Activated T-helper 2 cell treated with anti-CD3 and anti-CD28 coated beads, Interferon-gamma antibody, Interleukin-2, Interleukin-4, amounts not matched to agents 10 μg/mL and 5 μg/mL and 100 μg/mL, durations not matched to agents 14 hours and 24 hours and 36 hours (primary cell): ENCODE measurements at places on chromosomes 12 and 14. TPM values are rescaled to one million over a fixed set of nuclear protein-coding genes. Genes with fewer than 3 reads are reported as not detected.
A peak's percentile ranks its signal among the peaks of the same experiment; 100 is the strongest.

KLHL33 gene
- total RNA-seq, result 0.07 TPM in 1 of 2 replicates, not detected in the other

SAMD4A gene
- 4.3 and 5.1 TPM in 2 replicates for total RNA-seq

EIF2S3B gene
- total RNA-seq, result 0.48 and 0.52 TPM in 2 replicates

AKAP3 gene
- total RNA-seq, result 0.55 and 0.71 TPM in 2 replicates

DNA sequence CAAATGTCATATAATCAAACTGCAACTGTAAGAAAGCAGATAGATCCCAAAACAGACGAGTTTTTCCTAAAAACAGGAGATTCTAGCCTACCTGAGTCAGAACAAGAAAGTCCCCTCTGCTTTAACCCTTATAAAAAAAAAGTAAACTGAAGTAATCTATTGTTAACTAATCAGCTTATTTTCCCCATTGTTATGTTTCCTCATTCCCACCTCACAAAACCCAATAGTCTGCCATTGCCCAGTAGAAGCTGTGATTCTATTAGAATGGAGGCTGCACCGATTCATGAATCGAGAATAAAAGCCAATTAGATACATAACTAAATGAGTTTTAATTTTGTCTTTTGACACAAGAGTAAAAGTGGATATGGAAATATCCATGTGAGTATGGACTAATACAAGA is 115.4 kb downstream of the MED13L start:
- DNase-seq, result no peak

DNA sequence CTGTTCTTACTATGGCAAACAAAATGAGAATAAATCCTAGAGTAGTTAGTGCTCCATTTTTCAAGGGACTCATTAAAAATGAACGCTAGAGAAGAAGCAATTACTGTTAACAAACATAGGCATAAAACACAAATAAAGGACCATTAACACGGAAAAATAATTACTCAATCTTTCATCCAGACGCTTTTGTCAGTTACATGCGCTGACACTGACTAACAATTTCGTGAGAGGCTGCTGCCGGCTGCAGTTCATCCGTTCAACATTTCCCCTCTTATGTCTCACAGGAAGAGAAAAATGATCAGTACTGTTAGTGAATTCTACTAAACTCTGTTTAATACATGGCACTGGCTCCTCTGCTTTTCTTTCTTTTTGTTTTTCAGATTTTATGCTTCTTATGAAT is 472.7 kb upstream of the FLRT2 start:
- DNase-seq, result no peak

DNA sequence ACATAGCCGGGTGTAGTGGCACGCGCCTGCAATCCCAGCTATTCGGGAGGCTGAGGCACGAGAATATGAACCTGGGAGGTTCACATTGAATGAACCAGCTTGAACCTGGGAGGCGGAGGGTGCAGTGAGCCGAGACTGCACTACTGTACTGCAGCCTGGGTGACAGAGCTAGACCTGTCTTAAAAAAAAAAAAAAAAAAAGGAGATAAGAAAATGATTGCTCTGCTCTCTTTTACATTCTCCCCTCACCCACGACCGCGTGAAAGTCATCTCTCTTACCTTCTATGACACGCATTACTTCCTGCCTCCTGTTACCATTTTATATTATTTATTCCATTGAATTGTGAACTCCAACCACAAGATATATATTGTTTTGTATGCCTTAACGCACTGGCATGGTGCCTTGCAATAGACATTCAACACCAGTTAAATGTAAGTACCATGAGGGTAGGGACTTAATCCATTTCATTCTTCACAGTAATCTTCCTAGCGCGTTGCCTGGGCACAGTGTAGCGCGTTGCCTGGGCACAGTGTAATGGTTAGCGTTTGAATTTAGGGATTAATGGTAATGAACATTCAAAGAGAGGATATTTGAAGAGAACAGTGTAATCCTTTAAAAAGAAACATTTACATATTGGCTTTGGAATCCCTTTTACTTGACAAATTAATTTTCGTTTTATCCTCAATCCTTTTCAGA is 2.7 kb downstream of the RAP1B start:
- peak; percentile 28 for DNase-seq

GRCh38 chr14:61296719-61297502 is 15.8 kb upstream of the TMEM30B start:
- DNase-seq, result no peak

GRCh38 chr12:68158432-68158831 is 1.1 kb downstream of the IFNG start:
- DNase-seq, result no peak

GRCh38 chr12:10247436-10248058 is 34.9 kb downstream of the GABARAPL1 start:
- no peak for DNase-seq

DNA sequence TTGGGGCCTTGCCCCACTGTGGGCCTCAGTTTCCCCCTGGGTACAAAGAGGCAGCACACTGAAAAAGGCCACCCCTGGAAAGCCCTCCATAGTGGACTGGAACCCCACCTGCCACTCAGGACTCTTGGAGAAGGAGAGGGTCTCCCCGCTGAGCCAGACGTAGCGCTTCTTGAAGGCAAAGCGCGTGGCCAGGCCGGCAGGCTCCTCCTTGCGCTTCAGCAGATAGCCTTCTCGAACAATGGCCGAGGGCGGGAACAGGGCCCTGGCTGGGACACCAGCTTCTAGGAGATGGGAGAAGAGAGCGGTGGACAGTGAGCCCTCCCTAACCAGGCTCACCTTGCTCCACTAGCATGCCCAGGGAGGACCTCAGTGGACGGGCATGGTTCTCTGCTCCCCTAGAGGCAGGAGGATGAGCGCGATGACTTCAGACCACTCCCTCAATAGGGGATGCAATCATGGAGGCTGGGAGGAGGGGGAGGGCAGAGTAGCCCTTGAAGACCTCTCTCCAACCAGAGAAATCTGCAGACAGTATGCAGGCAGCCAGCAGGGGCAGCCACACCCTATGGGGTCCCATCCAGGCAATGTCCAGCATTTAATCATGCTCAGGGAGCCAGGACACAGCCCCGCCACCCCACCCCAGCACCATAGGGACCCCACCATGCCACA is 29.8 kb downstream of the RASAL1 start:
- no peak for DNase-seq
